ENCODE measurements at places on chromosomes 3 and 15. TPM values are rescaled to one million over a fixed set of nuclear protein-coding genes. Genes with fewer than 3 reads are reported as not detected.

DNA sequence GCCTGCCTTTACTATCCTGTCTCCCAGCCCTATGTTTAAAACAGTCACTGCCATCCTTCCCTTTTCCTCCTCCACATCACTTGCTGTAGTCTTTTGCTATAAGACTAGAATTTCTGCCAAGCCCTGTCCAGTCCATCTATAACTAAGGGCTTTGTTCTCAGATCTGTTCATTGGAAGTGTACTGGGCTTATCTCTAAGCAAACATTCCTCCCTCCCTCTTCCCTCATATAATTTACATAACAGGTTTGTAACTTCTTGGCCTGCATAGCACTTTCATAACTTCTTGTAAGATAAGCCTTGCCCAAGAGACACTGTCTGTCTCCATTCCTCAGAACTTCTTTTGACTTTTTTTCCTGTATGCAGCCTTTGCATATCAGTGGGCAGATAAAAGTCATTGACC, 16.7 kb downstream of the TPRG1 start:
- no peak for DNase-seq
- no peak overlapping the region for H3K4me3 ChIP-seq
- H3K27me3 ChIP-seq, result no peaks in the 10 kb centered on the region
- H3K36me3 ChIP-seq, result no peaks in the 10 kb centered on the region
- H3K27ac ChIP-seq, result no peak overlapping the region

DNA sequence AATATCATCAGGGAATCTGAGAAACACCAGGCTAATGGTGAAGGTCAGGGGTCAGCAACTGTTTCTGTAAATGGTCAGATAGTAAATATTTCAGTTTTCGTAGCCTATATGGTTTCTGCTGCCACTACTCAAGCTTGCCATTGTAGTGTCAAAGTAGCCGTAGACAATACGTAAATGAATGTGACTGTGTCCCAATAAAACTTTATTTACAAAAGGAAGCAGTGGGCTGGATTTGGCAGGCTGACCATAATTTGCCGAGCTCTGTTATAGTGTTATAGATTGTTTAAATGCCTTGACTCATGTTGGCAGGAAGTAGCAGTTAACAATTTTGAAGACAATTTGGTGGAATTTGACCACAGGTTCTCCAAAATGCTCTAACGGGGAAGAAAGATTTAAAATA, 548.2 kb downstream of the FOXP1 start:
- peaks cover 64% of the 10 kb centered on the region for H3K4me1 ChIP-seq
- H3K36me3 ChIP-seq, result peaks cover 57% of the 10 kb centered on the region
- H3K27me3 ChIP-seq, result no peaks in the 10 kb centered on the region
- DNase-seq, result no peak
- peak overlapping the region; percentile 66 for H3K27ac ChIP-seq

DNA sequence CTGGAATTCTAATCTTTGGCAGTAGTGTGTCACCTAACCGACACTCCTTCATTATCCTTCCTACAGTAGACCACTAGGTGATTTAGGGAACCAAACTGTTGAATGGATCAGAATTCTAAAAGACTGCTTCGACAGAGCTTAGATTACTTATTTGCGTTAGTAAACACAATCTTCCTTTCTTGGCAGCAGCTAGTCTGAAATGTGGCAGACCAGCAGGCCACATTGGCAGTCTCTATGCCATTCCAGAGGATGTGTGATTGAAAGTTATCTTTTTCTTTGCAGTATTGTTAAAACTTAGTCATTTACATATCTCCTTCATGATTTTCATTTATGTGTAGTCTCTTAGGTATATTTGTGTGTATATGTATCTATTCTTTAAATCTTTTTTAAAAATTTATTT, 23.6 kb downstream of the MBNL1 start:
- DNase-seq, result no peak
- H3K4me3 ChIP-seq, result no peak overlapping the region

The ADAMTS9 gene
- total RNA-seq, result 45.3 TPM

The MUSTN1 gene
- total RNA-seq, result 11.4 TPM

- no peaks in the 10 kb centered on the region for H3K36me3 ChIP-seq
- peaks cover 70% of the 10 kb centered on the region for H3K4me1 ChIP-seq
- DNase-seq, result no peak
- H3K27ac ChIP-seq, result no peak overlapping the region
- H3K4me3 ChIP-seq, result no peak overlapping the region
Measured at GRCh38 chr15:57385923-57386390, 9.7 kb downstream of the CGNL1 start.

DNA sequence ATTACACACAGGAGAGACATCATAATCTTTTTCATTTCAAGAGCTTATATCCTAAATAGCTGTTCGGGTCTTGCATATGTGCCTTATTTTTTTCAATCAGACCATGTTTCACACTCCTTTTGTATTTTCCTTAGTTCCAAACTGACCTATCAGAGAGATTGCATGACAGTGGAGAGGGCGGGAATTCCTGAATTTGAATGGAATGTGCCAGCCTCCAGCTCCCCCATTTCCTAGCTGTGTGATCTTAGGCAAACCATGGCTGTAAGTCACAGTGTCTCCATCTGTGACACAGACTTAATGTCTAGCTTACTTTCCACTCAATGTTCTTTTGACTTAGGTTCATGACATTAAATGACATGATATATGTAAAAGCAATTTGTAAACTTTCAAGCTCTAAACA, 62.0 kb upstream of the CSTA start:
- H3K27ac ChIP-seq, result no peak overlapping the region
- H3K27me3 ChIP-seq, result no peaks in the 10 kb centered on the region
- H3K4me1 ChIP-seq, result no peaks in the 10 kb centered on the region

The ECT2 gene
- total RNA-seq, result 8.0 TPM

DNA sequence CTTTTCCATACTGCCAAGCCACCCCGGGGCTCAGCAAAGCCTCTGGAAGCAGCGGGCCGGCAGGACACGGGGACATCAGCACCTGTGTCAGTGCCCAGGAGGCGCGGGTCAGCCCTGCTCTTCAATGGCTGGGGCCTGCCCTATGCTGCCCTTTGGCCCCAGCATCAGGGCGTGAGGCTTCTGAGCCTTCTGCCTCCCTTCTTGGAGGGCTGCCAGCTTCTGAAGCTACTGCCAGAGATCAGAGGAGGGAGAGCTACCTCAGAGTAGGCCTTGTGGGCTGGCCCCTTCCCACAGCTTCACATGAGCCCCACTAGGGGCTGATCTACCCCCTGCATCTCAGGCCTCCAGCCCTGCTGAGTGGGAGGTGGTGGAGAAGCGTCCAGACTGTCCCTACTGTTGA, 13.0 kb upstream of the TMEM115 start:
- no peaks in the 10 kb centered on the region for H3K4me1 ChIP-seq
- no peaks in the 10 kb centered on the region for H3K27me3 ChIP-seq

DNA sequence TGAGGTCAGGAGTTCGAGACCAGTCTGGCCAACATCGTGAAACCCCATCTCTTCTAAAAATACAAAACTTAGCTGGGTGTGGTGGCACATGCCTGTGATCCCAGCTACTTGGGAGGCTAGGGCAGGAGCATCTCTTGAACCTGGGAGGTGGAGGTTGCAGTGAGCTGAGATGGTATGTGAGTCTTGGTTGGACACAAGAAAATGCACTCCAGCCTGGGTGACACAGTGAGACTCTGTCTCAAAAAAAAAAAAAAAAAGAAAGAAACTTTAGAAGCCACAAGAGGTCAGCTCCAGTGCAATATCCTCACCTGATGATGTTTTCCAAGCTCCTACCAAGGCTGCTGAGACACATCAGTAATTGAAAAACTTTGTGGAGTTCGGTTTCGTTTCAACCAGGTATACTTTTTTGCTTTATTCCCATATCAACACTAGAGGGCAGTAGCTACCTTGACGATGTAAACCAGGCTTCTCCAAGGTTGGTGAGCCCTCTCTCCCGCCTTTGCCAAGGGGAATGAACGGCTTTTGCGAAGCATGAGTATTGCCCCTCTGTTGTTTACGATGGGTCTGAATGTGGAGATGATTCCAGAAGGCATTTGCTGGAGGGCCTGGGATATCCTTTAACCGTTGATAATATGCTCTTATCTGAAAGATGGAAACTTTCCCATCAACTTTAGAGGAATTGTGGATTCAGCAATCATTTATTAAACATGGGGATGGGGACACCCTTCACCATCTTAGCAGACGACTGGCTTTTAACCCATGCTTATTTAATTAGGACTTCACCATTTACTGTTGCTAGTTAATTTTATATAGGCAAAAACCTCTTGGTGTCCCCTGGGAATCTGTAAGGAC, 202.8 kb downstream of the SV2B start:
- no peak overlapping the region for H3K4me3 ChIP-seq
- H3K27ac ChIP-seq, result no peak overlapping the region
- no peaks in the 10 kb centered on the region for H3K4me1 ChIP-seq
- H3K36me3 ChIP-seq, result no peaks in the 10 kb centered on the region
- H3K27me3 ChIP-seq, result no peaks in the 10 kb centered on the region

The STRC gene
- not detected for total RNA-seq

The MITF gene
- 81.5 TPM for total RNA-seq

DNA sequence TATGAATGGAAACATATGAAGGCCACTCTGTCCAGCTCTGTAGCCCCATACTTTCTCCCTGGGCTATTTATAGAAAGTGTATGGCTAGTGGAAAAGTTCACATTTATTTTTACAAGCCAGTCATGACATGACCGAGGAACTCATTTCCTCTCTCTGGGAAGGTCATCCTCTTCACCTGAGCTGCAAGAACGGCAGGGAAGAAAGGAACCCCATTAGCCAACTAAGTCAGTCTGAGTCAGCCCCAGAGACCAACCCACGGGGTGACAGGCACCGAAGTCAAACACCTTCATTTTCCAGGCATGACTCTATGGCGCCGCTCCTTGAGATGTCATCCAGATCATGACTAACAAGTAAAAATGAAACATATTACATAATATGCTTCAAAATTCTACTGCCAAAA, 4.8 kb downstream of the PAQR9 start:
- H3K27ac ChIP-seq, result no peak overlapping the region
- no peak overlapping the region for H3K4me3 ChIP-seq
- peaks cover 8% of the 10 kb centered on the region for H3K4me1 ChIP-seq
- peaks cover 22% of the 10 kb centered on the region for H3K27me3 ChIP-seq
- H3K36me3 ChIP-seq, result no peaks in the 10 kb centered on the region

DNA sequence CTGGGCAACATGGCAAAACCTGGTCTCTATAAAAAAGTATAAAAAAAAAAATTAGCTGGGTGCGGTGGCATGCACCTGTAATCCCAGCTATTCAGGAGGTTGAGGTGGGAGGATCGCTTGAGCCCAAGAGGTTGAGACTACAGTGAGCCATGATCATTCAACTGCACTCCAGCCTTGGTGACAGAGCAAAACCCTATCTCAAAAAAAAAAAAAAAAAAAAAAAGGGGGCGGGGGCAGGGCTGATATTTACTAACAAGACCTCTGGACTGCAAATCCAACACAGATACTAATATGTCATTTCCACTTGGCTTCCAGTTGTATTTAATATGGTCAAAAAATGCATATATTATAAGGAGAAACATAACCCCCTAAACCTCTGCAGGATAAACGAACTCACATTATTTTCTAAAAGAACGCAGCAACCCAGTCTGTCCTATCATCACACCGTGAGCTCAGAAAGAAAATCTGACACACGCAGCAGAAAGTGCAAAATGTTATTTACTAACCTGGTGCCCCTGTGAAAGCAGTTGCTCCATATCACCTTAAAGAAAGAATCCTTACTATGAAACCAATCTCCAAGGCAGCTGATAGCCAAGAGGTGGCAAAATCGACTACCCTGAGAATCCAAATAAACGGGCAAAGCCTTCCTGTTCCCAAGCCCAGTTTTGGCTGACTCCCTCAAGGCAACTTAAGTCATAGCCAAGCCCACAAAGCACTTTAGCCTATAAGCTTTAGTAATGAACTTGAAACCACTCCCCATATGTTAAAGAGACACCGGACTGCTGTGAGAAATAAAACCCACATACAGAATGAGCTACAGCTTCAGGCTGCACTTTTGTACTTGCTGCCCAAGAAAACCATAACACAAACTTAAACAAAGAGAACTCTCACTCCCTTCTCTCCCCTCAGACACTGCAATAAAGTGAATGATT, 39.3 kb downstream of the PLD1 start:
- H3K27ac ChIP-seq, result peak overlapping the region; percentile 50
- DNase-seq, result no peak
- H3K27me3 ChIP-seq, result no peaks in the 10 kb centered on the region
- peak overlapping the region; percentile 46 for H3K4me3 ChIP-seq

GRCh38 chr3:126100269-126100633, 16.3 kb upstream of the SLC41A3 start:
- H3K36me3 ChIP-seq, result peaks cover 18% of the 10 kb centered on the region
- H3K27ac ChIP-seq, result no peak overlapping the region
- peak; percentile 86 for DNase-seq
- no peak overlapping the region for H3K4me3 ChIP-seq
- H3K4me1 ChIP-seq, result peaks cover 23% of the 10 kb centered on the region
- H3K27me3 ChIP-seq, result no peaks in the 10 kb centered on the region

- no peak overlapping the region for H3K4me3 ChIP-seq
- no peaks in the 10 kb centered on the region for H3K36me3 ChIP-seq
- H3K27me3 ChIP-seq, result no peaks in the 10 kb centered on the region
- DNase-seq, result no peak
Measured at GRCh38 chr3:32862247-32862935, 44.6 kb downstream of the TRIM71 start.

DNA sequence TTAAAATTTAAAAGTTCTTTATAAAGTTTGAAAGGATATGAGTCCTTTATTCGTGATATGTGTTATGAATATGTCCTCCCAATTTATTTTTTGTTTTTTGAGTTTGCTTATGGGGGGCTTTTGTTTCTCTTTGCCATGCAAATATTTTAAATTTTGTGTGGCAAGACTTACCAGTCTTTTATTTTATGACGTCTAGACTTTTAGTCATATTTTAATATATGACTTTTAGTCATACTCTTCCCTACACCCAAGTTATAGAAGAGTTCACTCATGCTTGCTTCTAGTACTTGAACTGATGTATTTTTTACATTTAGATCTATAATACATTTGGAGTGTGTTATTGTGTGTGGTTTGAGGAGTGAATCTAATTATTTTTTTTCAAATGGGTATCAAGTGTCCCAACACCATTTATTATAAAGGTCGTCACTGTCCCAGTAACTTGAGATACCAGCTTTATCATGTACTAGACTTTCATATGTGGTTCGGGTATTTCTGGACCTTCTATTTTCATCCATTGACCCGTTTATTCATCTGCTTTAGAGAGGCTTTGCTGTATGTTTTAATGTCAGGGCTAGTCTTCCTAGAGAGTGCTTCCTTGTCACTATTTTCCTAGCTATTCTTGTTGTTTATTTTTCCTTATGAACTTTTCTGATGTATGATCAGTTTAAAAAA, 755 bp downstream of the PARP15 start:
- no peaks in the 10 kb centered on the region for H3K27me3 ChIP-seq
- no peaks in the 10 kb centered on the region for H3K36me3 ChIP-seq
- DNase-seq, result no peak
- H3K4me3 ChIP-seq, result peak overlapping the region; percentile 55
- H3K27ac ChIP-seq, result no peak overlapping the region

The WDR93 gene
- not detected for total RNA-seq

GRCh38 chr15:25243800-25244097, 195.1 kb downstream of the UBE3A start:
- H3K4me1 ChIP-seq, result no peaks in the 10 kb centered on the region
- no peak for DNase-seq
- no peak overlapping the region for H3K4me3 ChIP-seq
- H3K27ac ChIP-seq, result no peak overlapping the region

GRCh38 chr3:149167898-149168297, 38.5 kb downstream of the HPS3 start:
- peaks cover 9% of the 10 kb centered on the region for H3K4me1 ChIP-seq
- no peak for DNase-seq
- no peak overlapping the region for H3K4me3 ChIP-seq
- no peaks in the 10 kb centered on the region for H3K27me3 ChIP-seq
- H3K27ac ChIP-seq, result no peak overlapping the region

Data from esophagus muscularis mucosa (tissue), 4 donors.